ENCODE measurements at places on chromosomes 3 and 15.

DNA sequence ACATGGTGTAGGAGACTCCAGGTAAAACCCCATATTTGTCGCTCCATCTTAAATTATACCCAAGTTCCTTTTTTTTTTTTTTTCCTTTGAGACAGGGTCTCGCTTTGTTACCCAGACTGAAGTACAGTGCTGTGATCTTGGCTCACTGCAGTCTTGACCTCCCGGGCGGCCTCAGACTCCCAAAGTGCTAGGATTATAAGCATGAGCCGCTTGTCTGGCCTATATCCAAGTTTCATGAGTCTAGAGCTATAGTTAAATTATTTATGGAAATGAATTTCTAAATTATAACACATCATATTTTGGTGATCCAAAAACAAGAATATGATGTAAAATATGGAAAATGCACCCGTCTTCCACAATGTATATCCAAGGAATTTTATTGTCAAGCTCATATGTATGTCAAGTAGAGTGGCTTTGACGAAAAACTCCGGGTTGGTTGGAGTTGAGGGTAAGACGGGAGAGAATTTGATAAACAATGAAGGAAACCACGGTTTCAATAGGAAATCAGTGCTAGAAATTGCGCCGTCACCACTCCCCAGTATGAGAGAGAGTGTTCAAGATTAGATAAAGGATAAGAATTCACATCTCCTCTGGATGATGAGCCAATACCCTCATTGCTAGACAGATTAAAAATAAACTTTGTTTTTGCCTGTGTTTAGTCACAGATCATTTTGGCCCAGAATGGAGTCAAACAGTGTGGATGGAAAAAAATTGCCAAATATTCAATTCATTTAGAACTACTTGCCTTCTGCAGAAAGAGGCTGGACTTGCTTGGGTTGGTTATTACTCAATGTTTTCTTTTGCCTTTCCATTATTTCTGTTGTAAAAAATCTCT is 209.2 kb upstream of the NR2F2 start:
- DNase-seq = no peak

GRCh38 chr3:2158828-2159227 is 60.2 kb downstream of the CNTN4 start:
- no peak for DNase-seq

DNA sequence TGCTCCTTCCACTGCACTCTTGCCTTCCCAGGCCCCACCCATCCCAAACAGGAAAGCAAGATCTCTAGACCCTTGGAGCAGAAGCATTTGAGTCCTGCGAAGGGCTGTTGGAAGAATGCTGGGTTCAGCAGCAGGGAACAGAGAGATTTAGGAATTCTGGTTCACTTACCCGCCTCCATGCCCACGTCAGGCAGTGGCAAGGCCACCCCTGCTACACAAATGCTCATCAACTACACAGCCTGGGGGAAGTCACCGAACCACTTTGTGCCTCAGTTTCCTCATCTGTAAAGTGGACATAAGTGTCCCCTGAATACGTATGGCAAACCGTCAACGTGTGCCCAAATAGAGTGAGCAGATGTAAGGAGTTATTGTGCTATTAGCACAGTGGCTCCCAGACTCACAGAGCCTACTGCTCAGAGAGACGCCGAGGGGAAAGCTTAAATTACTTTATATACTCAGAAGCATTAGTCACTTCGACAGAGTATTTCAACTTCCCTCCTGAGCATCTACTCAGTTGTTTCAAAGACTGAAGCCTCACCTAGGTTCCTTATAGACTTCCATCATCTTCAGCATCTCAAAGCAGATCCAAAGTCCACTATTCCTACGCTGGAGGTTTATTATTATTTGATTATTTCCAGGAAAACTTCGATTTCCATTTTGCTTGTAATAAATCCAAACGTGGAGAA is 905 bp downstream of the HOMER2 start:
- DNase-seq = no peak

GRCh38 chr3:119352863-119353527 is 58.8 kb downstream of the ARHGAP31 start:
- DNase-seq = no peak

DNA sequence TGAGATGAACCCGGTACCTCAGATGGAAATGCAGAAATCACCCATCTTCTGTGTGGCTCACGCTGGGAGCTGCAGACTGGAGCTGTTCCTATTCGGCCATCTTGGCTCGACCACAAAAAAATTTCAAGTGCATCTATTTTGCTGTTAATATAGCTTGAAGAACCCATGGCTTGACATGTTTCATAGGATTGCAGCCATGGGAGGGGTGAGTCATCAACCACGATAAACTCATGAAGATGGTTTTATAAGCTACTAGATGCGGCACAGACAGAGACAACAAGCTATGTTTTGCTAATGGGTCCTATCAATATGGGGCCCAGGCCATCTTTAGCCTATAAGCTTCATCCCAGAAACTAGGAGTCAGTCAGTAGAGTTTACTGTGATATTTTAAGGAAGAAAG is 100.4 kb upstream of the PHLDB2 start:
- no peak for DNase-seq

DNA sequence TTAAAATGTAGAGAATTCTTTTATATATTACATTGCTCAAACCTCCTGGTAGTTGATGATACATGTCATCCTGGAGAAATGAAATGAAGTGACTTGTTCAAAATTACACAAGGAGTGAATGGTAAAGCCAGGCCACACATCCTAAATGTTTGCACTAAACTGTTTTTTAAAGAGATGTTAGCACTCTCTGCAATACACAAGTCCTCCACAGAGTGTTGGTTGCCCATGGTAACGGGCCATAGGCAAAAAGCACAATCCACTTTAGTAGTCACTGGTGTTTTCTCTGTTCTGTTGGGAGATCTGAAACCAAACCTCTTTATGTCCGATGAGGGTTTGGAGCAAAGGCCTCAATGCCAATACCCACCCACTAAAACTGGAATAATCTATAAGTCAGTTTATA is 907.4 kb downstream of the NTRK3 start:
- no peak for DNase-seq

- no peak for DNase-seq
Measured at GRCh38 chr15:47384776-47385175, 332.5 kb upstream of the SEMA6D start.

DNA sequence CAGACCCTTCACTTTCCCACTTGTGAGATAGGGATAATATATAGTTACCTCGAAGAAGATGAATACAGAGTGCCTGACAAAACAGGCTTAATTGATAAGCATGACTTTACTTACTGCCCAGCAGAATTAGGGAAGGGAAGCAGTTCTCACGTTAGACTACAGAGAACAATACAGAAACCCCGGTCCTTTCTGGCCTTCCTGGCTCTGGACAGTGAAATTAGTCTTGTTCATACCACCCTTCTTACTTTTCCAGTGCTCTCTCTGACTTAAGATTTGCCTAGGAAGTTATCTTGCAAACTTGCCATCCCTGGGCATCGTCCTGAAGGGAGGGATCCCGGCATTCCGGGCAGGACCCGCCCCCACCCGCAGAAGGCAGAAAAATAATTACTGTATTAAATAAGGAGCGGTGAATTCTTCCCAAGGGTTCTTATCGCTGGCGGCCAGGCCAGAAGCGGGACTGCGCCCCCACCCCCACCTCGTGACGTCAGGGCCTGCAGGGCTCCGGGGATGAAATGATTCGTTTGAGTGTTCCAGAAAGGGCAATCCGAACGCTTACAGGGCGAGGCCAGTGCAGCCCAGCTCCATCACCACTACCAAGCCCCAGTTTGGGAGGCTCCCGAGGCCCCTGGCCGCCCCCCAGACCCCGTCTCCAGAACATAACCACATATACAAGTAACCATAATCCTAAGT is 8.4 kb downstream of the SOX2 start:
- no peak for DNase-seq

All from prostate gland (tissue), 2 donors.